ENCODE measurements at places on chromosomes 12 and 14.

GRCh38 chr12:112325622-112326207 is 56.5 kb downstream of the HECTD4 start:
- DNase-seq: no peak

- no peak for DNase-seq
These were observed 10.4 kb downstream of the OSBPL8 start for GRCh38 chr12:76549131-76549530.

DNA sequence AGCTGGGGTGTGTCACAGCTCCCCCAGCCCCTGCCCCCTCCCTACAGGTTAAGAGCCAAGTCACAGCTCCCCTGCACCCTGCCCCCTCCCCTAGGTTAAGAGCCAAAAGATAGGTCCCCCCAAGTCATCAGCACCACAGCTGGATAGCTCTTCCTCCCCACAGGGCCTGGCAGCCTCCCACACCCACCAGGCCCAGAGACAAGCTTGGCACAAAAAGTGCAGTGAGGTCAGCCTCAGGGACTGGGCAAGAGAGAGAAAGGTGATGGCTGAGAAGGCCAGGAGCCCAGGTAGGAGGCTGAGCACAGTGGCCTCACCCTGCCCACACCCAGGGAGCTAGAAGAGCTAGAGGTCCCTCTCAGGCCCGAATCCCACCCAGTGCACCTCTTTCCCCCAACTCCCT is 8.7 kb downstream of the ITGA7 start:
- no peak for DNase-seq

DNA sequence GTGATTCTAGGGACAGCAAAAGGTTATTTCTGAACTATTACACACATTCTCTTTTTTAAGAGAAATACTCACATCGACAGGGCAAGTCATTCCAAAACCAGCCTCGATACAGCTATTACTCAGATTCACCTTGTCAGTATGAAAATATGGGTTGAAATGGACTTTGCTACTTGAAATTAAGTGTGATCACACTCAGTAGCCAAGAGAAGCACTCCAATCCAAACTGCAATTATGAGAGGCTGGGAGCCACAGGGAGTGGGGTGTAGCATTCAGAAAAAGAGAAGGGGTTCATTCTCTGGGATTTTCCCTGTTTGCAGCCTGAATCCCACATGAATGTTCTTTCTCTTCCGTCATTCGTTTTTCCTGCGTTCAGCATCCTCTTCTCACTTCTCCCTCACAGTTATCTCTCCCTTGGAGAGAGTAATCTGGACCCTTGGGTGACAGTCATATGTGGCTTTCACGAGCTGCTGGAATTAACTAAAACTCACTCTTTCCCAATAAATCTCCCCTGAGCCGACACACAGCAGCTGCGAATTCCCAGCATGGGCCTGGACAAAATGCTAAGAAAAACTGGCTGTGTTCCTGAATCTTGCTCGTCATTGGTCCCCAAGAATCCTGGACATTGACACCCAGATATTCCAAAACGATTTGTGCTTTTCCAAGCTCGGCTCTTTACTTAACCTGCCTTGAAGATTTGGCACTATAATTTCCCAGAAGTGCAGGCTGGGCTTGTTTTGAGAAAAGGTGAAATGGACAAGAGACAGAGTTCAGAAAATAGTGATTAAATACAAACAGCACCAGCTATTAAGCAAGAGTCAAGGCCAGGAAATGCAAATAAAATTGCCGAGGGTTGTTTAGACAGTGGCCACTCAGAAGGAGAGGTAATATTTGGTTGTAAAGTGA is 199.5 kb upstream of the PLEKHG7 start:
- DNase-seq: no peak

DNA sequence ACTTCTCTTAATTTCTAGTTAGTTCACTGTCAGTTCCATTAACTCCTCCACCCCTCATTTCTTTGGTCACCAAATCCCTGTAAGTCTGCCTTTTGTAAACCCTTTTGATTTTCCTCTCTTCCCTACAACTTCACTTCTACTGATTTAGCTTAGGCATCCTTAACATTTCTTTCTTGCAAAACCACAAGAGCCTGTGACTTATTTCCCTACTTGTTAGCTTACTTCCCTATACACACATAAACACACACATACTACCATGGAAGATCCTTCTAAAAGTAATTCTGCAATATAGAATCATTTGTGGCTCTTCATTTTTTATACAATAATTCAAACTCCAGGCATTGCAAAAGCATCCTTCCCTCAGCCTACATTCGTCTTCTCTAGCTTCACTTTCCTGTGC is 494.3 kb upstream of the USP15 start:
- no peak for DNase-seq

DNA sequence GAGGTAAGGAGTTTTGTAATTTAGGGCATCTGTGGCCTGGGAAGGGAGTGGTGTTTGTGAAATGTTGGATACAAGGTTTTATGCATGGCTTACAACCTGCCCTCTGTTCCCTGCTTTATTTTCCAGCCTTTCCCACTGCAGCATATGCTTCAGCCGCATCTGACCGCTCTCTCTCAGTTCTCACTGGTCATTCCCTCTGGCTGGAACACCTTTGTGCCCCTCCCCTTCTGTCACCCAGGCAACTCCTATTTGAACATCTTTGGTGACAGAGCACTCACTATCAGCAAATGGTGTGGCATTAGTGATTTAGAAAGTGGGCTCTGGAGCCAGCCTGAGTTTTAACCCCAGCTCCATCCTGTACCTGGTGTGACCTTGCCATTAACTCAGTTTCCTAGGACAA is 47.5 kb upstream of the SMCO2 start:
- DNase-seq: no peak

DNA sequence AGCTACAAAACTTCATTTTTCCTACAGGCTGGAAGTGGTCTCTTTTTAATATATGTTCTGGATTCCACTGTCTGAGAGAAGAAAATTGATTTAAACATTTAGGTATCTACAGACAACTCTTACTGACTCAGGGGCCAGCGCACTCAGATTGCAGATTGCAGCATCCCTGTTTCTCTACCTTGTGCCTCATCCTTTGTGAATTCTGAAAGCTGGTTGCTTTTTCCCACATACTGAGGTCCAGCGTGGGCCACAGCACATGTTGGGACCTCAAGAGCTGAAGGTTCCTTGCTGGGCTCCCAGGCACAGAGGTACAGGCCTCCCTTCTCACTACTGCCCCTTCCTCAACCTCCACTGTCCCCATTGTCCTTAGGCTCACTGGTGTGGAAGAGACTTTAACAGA is 101.7 kb upstream of the CCDC175 start:
- DNase-seq: no peak

DNA sequence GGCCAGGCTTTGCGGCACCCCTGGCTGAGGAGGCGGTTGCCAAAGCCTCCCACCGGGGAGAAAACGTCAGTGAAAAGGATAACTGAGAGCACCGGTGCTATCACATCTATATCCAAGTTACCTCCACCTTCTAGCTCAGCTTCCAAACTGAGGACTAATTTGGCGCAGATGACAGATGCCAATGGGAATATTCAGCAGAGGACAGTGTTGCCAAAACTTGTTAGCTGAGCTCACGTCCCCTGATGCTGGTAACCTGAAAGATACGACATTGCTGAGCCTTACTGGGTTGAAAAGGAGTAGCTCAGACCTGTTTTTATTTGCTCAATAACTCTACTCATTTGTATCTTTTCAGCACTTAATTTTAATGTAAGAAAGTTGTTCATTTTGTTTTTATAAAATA is 9.9 kb downstream of the DYRK2 start:
- no peak for DNase-seq

DNA sequence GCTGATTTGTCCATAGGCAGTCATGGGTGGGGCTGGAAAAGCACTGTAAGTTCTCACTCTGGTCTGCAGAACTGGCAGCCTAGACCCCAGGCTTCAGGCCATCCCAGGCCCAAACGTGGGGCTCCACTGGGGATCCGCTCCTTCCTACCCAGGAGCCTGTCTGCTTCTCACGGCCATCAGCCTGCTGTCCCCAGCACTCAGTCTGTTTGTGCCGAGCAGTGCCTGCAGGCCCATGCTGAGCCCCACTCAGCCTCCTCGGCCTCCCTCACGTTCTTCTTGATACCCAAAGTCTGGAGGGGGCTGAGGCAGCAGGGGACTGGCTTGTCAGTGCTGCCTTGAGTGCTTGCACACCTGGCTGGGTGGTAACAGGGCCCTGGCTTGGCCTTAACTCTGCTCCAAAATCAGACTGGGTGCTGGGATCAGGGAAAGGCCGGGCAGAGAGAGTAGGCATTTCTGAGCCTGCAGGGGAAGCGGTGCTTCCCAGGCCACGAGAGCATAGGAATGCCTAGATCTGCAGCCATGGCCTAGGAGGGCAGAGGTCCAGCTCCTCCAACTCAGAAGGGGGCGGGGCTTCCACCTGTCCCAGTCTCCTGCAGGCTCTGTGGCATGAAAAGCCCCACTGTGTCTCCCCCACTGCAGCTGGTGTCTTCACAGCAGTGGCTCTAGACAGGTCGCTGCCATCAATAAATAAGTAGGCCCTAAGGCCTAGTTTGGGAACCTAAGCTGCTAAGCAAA is 772.4 kb upstream of the FBXO33 start:
- DNase-seq: no peak

- no peak for DNase-seq
These were observed 180.3 kb downstream of the HELB start for GRCh38 chr12:66482351-66483203.

GRCh38 chr12:92769124-92769901 is 66.5 kb downstream of the PLEKHG7 start:
- DNase-seq: no peak

DNA sequence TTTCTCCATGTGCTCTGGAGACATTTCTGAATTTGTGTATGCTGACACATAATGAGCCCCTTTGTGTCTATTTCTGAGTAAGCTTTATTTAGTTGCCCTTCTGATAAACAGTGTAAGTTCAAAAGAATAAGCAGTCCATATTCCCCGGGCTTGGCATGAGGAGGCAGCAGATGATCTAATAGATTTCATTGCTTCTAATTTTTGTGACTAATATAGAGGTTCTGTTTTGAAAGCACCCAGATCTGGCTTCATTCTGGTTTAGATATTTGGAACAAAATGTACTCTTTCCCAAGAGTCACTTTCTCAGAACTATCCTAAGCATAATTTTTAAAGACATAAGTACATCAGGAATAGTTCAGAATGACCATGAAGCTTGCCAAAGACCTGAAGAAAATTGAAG is 290.9 kb downstream of the BTG1 start:
- DNase-seq: no peak

- no peak for DNase-seq
These were observed 5.0 kb downstream of the CELA1 start for GRCh38 chr12:51341251-51342007.

DNA sequence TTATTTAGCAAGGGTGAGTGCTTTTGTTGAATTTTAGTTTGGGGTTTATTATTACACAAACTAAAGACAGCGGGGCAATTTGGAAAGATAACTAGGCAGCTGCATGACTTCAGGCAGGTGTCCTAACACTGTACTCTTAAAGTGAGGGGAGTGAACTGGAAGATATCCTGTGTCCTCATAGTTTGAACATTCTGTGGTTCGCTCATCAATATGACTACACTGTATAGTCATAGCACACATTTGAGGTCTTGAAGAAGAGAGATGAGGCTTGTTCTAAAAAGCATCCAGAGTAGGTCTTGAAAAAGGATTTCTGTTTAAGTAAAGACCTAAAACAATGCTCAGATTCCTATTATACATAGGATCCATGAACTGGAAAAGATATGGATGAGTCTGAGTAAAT is 1.7 kb upstream of the MAP3K9 start:
- DNase-seq: no peak

- DNase-seq: no peak
These were observed 94.2 kb downstream of the DDX51 start for GRCh38 chr12:132049876-132050275.

GRCh38 chr14:54617467-54617866 is 50.5 kb downstream of the SAMD4A start:
- no peak for DNase-seq

DNA sequence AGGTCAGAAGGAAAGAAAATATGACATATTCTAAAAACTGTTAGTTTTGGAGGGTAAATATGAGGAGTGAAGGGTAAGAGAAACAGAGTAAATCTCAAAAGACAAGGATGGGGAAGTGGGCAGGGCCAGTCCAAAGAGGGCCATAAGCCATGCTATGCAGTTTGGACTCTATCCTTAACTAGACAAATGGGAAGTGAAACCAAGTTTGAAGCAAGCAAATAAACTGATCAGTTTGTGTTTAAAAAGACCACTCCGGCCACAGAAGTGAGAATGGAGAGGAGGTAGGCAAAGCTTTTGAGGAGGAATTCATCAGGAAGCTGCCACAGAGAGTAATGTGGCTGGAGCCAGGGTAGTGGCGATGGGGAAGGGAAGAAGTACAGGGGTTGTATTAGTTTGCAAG is 37.5 kb upstream of the DAAM1 start:
- DNase-seq: no peak

DNA sequence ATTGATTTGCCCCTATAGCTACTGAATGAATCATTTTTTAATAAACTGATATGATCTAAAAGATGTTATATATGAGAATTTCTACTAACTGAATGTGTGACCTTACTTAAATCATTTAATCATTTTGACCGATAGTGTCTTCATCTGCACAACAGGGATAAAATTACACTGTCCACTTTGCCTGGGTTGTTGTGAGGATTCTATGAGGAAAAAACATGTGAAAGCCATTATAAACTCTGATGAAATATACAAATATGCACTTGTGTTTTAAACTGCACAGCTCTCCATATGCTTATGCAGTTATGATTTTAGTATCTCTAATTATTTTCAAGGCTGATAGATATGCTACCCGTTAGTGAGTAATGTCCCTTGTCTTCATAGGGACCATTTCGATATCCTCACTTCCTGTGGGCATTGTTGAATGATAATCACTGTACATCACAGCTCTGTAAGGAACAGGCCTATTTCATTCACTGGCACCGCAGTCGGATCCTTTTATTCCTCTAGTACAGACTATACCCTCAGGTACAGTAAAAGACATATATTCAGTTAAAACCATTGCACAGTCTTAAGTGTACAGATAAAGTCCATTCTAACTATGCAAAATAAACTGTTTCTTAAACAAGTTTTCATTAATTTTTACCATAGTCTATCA is 88.7 kb upstream of the RAP1B start:
- no peak for DNase-seq
